ENCODE measurements at places on chromosomes 4 and X.
A peak's percentile ranks its signal among the peaks of the same experiment; 100 is the strongest.

- DNase-seq = no peak
These were observed 206.6 kb upstream of the GYPA start for GRCh38 chr4:144347121-144347520.

DNA sequence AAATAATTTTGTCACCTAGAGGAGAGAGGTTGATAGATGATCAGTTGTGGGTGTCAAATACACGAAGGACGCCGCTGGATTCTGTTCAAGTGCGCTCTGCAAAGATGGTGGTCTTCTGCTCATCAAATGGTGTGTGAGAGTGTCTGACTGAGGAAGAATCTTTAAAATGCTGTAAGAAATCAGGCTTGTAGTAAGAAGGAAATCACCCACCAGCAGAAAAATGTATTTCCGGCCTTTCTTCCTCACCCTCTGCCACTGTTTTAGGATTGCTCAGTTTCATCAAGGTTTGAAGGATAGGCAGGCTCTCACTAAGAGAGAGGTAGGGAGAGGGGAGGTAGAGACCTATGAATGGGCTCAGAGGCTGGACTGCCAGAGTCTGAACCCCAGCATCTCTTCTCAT is 28.7 kb downstream of the RHOH start:
- DNase-seq = no peak

DNA sequence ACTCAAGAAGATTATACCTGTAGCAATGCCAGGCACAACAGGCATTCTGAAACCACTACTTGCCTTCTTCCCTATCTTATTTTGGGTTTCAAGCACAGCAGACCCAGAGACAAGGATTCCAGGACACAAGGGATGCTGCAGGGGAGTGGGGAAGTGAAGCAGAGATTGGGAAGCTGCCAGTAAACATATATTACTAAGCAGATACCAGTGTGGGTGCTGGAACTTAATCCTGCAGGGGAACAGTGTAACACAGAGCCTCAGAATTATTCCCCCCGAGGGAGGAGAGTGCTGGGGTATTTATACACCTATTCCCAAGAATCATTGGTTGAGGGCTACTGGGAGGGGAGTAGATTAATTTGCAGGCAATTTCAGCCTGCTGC is 33.3 kb upstream of the MAML3 start:
- DNase-seq = no peak

DNA sequence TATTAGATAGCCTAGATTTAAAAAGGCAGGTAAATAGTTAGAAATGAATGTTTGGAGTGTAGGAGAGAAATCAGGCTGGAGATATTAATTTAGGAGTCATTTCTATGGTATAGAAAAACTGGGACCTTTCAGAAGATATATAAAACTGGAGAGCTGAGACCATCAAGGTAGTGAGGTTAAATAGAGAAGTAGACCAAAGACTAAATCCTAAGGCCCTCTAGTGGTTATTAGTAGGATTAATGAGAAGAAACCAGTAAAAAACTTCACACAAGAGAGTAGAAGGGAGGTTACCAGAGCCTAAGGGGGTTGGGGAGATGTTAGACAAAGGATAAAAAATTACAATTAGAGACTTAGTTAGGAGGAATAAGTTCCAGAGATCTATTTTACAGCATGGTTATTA is 351.0 kb upstream of the SPANXN1 start:
- DNase-seq = no peak

DNA sequence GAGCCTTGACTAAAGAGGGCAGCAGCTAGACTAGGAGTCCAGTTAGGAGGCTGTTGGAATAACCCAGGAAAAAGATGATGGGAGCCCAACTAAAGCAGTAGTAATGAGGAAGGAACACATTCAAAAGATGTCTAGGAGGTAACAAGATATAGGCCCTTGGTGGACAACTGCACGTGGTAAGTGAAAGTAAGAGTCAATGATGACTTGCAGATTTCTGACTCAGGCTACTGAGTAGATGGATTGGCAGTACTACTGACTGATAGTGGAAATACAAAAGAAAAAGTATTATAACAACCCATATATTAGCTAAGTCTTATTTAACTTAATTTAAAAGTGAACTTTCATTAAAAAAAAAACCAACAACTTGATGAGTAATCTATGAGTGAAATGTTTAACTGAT is 74.0 kb downstream of the PAK3 start:
- DNase-seq = no peak

GRCh38 chr4:24063731-24064130 is 173.9 kb upstream of the PPARGC1A start:
- DNase-seq = no peak

- peak; percentile 49 for DNase-seq
These were observed 278.9 kb downstream of the INPP4B start for GRCh38 chr4:142567199-142567598.

DNA sequence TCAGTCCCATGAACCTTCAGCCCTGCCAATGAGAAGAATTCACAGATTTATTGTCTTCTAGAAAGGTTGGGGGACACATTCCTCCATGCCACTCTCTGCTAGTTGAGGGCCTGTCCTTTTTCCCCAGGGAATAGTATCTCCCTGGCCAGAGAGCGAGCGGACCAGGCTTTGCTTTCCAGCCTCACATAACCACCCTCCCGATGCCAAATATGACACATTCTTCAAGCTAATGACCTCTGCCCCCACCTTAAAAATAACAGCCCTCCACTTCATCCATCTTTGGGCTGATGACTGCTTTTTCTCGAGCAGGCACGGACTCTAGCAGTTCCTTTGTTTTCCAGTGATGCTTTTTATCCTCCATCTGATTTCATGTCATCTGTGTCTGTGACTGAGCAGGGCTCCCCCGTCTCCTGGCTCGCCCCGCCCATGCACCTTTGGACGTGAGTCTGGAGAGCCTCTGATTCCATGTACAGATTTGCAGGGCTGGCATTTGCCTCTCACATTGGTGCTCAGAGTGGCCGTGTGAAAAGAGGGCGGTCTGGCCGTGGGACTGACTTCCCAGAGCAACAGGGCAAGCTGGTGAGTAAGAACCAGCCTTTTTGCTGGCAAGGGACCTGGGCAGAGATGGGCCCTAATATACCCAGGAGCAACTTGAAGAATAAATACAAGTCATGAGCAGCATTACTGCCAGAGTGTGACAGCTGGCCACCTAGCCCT is 279.8 kb downstream of the BCOR start:
- DNase-seq = no peak

DNA sequence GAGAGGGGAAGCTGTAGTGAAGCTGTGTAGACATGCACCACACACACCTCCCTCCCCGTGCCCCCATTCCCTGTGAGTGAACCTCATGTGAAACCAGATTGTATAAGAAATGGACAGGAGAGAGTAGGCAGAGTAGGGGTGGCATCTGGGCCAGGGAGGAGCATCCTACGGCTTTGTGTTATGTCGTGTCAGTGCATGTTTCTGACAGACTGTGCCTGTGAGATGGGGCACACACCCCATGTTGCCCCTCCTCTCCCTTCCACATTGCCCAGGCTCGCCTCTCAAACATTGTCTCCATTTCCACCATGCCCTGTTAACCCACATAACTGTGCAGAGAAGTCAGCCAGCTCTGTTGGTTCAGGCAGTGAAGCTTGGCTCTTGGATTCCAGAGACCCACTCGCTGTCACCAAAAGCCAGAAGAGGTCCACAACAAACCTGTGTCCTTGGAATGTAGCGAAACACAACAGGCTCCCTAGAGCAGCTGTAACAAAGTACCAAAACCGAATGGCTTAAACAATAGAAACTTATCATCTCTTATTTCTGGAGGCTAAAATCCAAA is 56.1 kb downstream of the SLC9A6 start:
- no peak for DNase-seq

DNA sequence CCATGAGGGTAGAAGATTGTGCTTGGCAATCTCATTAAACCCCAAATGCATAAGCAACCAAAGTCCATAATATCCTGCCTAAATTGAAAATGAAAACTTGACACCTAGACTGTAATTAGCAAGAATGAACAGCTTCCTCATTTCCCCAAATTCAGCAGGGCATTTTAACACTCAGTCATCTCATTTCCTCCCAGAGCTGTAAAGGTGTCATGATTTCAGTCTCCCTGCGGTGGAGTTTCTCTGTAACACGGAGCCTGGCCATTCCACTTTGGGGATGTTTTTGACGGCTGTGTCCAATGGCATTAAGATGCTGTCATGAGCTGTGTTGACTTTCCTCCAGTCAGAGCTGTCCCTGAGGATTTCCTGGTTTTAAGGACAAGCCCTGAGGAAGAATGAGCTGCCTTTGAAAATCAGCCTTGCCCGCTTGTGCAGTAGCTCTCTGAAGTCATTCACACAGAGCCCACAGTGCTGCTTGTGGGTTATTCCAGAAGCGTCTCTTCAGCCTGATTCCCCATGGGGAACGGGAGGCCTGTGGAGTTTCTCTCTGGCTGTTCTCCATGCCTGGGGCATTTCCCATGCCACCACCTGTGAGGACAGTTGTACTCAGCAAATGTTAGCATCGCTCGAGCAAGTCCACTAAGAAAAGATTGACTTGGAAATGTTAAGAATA is 187.0 kb downstream of the MID1 start:
- no peak for DNase-seq

DNA sequence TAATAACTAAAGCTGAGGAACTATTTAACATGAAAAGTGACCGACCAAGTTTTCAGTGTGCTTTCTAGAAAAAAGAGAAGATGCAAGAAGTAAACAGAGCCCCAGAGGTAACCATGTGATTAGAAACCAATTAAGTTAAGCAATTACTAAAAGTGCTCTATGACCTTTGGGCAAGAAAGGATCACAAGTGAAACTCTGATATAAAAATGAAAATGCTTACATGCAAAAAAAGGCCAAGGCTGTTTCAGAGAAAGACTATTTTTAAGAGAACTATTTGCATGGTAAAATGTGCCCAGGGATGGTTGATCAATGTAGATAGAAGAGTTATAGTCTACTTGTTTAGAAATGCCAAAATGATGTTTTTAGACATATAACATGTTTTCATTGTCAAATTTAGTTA is 22.0 kb downstream of the KLHL15 start:
- no peak for DNase-seq

- DNase-seq = no peak
These were observed 45.4 kb downstream of the BMPR1B start for GRCh38 chr4:94803181-94803580.

GRCh38 chr4:126513596-126513995 is 1119.2 kb upstream of the INTU start:
- DNase-seq = no peak

DNA sequence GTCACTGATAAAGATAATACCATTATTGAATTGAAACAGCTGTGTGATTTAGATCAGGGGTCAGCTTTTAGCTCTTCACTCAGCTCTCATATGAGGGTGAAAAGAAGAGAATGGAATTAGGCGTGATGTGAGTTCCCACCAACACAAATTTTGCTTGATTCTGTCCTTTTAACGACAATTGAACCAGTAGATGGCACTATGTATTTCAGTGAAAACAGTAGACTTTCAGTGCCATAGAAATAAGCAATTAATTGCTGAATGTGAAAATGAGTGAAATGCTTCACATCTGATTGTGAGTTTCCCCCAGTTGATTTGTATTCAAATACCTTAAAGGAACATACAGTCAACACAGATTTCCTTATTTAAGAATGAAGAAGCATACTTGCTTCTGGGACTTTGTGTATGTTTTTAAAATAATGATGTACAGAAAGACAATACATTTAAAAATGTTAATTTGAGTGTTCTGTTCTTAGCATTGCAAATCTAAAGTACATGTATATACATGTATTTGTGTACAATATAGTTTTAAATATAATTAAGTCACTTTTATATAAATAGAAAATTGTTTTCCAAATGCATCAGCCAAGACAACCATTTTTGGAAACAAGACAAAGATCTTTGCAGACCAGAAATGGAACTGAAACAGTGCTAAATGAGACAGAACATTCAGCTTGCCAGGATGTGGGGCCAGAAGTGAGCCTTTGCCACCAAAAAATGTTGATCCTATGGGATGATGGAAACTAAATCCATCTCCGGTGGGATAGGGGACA is 178.8 kb downstream of the SNCA start:
- DNase-seq = no peak
